SK-N-MC (cell line): ENCODE measurements at places on chromosomes 12 and 14.

DNA sequence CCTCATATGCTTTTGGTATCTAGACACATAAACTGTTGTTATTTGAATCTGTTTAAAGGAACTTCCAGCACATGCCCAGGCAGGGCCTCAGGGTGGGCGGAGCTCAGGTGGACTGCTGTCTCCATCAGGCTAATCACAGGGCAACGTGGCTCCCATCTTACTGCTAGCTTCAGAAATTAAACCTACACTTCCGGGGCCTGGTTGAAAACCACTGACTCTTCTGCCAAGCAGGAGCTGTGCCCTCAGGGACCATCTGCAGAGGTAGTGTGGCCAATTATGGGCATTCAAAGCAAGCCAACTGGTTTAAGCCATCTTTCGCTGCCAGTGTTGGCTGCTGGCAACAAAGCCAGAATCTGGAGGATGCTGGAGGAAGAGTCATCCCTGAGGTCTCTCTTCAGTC, 97.5 kb downstream of the TMX1 start:
- DNase-seq: no peak

DNA sequence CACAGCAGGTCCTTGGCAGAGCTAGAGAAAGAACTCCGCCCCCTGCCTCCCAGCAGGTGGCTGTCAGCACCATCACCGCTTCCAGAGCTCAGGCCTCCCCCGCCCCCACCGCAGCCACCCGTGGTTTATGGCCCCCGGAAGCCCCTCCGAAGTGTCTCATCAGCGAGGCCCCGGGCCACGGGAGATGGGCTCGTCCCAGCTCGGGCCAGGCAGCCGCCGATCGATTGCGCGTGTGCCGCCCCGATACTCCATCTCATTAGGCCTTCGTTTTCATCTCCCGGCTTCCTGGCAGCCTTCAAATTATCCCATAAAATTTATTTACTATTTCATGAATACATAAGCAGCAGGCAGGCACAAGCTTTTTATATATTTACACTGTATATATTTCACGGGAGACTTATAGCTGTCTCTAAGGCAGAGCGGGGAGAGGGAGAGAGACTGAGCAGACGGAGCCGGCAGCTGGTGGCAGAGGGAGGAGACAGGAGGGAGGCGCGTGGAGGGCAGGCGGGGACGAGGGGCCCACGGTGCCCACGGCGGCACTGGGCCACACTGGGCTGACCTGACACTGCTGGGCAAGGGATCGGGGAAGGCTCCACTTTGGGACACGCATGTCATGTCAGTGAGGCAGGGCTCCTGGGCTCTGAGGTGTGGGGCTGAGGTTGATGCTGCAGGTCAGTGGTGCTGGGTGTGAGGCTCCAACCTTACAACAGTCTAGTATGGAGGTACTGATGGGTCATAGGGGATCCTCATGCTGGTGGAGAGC, 241.2 kb downstream of the RBM19 start:
- peak; percentile 3 for DNase-seq

DNA sequence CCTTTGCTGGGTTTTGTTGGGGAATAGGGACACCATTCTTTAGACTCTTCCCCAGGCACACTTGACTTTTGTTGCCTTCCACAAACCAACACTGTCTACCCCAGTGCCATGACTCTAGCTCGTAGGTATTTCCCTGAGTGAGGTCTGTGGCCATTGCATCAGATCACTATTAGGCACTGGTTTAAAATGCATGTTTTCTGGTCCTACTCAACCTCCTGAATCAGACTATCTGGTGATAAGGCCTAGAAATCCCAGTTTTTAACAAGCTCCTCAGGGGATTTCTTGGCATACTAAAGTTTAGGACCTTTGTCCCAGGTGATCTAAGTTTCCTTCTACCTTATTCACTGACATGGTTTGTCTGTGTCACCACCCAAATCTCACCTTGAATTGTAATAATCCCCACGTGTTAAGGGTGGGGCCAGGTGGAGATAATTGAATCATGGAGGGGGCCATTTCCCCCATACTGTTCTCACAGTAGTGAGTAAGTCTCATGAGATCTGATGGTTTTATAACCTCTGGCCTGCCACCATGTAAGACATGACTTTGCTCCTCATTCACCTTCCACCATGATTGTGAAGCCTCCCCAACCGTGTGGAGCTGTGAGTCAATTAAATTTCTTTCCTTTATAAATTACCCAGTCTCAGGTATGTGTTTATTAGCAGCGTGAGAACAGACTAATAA, 87.8 kb upstream of the PSMC1 start:
- DNase-seq: no peak

GRCh38 chr14:88476214-88476774, 78.5 kb downstream of the PTPN21 start:
- DNase-seq: no peak

DNA sequence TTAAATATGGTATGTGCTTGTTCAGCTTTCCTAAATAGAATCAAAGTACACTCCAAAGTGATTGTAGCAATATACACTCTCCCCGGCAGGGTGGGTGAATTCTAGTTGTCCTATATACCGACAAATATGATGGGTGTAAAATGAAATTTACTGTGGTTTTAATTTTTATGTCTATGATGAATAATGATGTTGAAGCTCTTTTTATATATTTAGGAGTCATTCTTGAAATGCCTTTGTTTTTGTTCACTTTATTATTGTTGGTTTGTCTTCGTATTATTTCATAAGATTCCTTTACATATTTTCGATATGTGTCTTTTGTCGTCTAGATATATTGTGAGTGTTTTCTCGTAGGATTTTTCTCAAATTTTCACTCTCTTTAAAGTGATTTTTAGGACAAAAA, 105.7 kb downstream of the PDE3A start:
- no peak for DNase-seq

GRCh38 chr12:113748707-113749432, 217.3 kb downstream of the RBM19 start:
- no peak for DNase-seq

DNA sequence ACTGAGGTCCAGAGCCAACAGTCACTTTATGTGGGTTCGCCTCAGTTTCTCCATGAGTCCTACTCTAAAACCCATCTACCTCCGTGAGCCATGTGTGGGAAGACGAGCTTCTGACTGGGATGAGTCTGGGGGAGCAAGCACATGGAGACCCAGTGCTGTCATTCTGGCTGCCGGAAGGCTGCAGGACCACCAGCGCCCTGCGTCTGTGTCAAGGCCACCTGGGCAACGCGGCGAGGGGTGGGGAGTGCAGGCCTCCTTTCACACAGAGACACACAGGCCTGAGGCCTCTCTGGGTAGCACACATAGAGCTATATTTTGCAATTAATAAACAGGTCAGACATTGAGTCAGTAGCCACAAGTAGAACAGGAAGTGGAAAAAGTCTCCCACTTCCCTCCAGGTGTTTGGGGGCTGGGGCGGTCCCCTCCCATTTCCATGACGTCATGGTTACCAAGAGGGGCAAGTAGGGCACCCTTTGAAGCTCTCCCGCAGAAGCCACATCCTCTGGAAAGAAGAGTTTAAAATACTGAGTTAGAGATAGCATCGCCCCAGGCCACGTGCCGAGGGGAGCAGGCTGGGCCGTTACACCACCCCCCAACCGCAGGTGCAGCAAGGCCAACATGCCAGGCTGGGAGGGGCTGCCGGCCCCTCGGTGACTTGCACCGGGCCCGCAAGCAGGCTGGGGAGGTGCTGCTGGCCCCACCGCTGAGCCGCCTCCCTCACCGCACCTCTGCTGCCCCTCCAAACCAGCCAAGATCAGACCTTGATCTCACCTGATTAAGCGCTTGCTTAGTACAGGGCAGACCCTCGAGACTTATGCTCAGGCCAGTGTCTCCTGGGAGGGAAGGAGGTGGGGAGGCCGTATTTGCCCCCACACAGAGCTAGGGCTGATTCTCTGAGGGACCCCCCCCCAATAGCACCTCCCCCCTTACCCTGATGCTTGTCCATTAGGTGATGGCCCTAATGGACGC, 32.7 kb downstream of the DAD1 start:
- DNase-seq: no peak
